ENCODE measurements at places on chromosomes 11 and 22.

DNA sequence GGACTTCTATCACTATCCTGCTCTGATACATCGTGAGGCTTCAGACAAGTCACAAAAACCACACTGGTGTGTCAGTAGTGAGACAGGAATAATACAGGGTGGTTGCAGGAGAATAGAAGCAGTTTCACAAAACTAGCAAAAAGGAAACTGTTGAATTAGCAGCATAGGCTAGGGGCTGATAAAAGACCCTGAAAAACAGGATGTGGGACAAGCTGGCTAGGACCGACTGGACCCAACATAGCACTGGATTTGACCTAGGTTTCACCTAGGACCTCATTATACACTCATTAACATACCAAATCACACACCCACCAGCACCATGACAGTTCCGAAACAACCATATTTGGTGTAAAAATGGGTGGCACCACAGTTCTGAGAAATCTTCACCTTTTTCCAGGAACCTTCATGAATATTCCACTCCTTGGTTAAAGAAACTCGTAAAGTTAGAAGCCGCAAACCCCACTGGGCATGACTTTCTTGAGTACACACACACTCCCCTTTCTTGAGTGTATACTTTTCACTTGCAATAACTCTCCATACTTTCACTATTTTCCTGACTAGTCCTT lies 76.2 kb downstream of the SLC1A2 start:
- DNase-seq, result no peak

DNA sequence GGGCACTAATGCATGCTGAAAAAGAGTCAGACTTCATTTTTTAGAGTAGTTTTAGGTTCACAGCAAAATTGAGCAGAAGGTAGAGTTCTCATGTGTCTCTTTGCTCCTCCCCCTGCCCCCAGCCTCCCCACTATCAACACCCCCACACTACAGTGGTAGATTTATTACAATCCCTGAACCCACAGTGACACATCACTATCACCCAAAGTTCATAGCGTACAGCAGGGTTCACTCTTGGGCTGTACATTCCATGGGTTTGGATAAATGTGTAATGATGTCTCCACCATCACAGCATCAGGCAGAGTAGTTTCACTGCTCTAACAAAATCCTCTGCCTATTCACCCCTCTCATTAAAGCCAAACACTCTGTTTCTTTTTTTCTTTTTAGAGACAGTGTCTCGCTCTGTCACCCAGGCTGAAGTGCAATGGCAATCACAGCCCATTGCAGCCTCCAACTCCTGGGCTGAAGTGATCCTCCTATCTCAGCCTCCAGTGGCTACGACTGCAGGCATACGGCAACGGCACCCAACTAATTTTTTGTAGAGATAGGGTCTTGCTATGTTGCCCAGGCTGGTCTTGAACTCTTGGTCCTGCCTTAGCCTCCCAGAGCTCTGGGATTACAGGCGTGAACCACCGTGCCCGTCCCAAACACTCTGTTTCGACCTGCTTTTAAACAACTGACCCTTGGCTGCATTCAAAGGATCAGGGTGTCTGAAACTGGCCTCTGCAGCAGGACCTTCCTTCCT lies 4.1 kb downstream of the BEST1 start:
- no peak for DNase-seq

GRCh38 chr22:48786679-48786996 lies 1041.0 kb downstream of the BRD1 start:
- no peak for DNase-seq

DNA sequence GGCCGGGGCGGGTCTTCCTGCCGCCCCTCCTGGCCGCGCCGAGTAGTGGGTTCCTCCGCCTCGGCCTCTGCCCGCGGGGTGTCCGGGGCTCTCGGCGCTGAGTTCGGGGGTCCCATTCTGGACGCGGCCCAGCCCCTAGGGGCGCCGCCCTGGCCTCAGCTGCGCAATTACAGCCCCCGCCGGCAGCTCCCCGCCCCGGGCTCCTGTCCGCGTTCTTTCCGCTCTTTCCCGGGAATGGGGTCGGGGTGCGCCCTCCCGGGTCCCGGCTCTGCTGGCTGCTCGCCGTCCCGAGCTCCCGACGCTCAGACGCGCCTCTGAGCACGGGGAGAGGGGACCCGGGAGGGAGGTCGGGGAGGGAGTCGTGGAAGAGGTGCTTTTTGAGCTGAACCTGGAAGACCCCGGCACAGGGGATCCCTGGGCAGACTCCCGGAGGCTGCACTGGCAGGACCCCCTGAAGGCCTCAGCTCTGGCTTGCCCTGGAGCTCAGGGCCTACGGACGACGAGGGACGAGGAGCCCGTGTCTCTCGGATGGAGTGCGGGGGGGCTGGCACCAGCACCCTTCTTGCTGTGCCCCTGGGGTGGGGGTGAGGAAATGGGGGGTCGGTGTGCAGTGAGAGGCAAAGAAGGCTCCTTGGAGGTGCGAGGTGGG lies 558 bp downstream of the TSPAN4 start:
- no peak for DNase-seq

GRCh38 chr11:46521961-46522681 lies 71.7 kb downstream of the AMBRA1 start:
- DNase-seq, result no peak

DNA sequence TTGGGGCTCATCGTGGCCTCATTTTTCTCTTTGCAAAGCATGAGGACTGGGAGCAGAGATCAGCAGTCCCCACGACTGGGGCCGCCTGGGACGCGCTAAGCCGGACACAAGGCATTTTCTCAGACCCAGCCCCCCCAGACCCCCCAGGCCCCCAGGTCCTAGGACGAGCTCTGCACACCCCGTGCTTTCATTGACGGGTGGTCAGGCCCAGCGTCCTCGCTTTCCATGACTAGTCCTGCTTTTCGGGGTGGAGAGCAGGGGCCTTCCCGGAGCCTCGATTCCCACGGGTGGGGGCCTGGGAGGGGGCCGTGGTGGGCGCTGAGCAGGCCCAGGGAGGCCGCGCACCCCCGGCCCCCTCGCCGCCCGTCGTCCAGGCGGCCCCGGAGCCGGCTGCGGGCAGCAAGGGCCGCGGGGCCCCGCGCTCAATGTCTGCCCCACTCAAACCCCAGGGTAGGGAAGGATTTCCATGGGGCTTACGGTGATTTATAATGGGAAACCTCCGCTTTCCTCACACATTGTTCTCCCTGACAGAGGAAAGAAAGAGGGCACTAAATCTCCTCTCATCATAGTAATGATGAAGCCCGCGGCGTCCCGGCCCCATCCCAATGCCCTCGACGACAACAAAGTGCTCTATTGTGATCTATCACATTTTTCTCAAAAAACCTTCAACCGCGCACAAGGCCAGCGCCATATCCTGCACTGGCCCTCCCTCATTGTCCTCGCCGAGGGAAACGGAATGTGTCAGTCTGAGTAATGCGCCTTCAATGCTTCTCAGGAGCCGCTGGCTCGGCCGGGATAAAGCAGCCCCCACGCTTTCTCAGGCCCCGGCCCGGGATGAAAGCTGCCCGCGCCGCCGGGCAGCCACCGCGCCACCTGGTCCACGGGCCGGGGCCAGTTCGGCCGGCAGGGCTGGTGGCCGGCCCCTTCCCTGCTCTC lies 10.4 kb upstream of the LINC01488 start:
- DNase-seq, result no peak

Data from naive thymus-derived CD8-positive, alpha-beta T cell (primary cell).